ENCODE measurements at places on chromosomes 7 and 10.

DNA sequence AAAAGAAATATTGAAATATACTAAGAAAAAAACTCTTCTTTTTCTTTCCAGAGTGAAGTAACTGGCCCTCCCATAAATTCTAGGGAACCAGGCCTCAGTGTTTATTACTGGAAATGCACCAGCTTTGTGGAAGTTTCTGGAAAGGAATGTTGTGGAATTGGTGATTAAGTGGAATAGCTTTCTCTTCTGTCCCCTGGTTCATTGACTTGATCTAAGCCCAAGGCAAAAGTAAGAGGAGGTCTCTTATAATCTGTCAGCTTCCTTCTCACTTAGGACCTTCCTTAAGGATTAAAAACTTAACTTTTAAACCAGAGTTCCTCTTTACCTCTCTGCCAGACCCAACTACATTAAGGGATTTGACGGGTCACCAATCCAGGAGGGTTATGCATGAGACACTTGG lies 266.2 kb downstream of the SLC25A13 start:
- DNase-seq, result no peak

GRCh38 chr7:151460474-151460855 lies 20.5 kb upstream of the CRYGN start:
- no peak for DNase-seq

DNA sequence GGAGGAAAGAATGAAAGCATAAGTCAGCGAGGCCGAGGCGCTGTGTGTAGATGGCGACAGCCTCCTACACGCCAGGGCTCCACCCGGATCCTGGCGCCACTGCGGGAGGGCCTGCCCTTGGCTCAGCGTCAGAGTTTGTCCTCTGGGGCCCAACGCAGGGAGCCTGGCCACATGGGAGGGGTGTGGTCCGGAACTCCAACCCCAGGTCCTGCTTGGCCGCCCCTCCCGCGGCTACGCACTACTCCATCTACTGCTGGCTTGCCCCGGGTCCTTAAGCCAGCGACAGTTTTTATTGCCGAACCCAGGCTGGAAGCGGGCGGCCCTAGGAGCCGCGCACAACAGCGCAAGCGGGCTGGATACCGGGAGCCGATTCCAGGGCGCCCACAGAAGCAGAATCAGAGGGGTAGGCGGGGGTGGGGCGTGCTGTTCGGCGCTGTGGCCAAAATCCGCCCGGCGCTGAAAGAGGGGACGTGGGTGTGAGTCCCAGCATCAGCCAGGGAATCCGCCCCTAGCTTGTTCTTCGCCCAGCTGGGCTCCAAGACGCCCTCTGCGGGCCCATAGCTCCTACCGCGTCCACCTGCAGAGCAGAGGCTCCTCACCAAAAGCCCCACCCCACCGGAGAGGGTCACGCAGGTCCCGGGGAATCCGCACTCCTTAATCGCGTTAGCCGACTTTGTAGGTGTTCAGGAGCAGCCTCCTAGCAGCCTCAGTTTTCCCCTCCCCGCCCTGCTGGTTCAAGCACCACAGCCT lies 4.5 kb downstream of the KAZALD1 start:
- peak; percentile 78 for DNase-seq

- peak; percentile 37 for DNase-seq
Measured at GRCh38 chr7:93715234-93715633, 140.7 kb upstream of the CALCR start.

DNA sequence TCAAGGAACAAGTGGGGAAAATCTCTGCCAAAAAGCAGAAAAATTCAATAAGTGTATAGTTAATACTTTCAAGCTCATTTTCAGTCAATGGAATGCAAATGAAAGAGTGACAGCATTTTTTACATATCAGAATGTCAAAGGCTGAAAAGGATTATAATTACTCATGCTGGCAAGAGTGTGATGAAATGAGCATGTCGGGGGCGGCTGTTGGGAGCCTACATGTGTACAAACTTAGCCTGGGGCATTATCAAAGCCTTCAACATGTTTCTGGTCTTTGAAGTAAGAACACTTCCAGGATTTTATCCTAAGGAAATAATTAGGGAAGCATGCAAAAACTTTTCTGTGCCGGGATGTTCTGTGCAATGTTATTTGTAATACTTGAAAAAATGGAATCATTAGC lies 221.7 kb upstream of the LYZL1 start:
- DNase-seq, result no peak

DNA sequence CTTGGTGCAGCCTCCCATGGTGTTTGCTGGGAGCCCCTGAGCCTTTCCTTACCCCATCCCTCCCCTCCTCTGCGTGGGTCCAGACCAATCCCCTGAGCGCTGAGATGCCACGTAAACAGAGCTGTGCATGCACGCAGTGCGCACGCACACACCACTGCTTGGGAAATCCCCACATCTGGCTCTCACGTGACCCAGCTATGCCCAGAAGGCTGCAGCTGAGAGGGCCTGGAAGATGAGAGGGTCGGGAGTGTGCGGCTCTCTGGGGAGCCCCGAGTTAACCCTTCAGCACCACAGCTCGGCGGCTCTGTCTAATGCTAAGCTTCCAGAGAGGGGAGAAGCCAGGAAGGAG lies 177.2 kb downstream of the SH3PXD2A start:
- DNase-seq, result peak; percentile 93

Measured in HCEC 1CT (cell line).